CD8-positive, alpha-beta memory T cell (primary cell): ENCODE measurements at places on chromosomes 5 and 9.

DNA sequence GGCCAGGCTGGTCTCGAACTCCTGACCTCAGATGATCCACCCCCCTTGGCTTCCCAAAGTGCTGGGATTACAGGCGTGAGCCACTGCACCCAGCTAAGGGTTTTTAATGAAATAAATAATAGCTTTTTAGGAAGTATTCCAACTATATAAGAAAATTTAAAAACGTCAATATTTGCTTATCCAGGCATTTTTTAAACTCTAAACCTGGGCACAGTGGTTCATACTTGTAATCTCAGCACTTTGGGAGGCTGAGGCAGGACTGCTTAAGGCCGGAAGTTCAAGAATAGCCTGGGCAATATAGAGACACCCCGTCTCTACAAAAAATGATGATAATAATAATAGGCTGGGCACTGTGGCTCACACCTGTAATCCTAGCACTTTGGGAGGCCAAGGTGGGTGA lies 14.2 kb downstream of the SKP1 start:
- no peak for DNase-seq

DNA sequence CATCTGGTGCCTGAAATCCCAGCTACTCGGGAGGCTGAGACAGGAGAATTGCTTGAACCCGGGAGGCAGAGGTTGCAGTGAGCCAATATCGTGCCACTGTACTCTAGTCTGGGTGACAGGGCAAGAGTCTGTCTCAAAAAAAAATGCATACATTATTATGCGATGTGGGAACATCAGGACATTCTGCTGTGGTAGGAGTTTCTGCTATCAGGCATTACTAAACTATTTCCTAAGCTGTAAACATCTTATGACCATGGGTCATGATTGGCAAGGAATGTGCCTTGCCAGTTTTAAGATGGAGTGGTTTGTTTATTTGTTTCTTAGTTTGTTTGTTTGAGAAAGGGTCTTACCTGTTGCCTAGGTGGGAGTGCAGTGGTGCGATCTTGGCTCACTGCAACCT lies 45.1 kb upstream of the FAM120A start:
- no peak for DNase-seq

DNA sequence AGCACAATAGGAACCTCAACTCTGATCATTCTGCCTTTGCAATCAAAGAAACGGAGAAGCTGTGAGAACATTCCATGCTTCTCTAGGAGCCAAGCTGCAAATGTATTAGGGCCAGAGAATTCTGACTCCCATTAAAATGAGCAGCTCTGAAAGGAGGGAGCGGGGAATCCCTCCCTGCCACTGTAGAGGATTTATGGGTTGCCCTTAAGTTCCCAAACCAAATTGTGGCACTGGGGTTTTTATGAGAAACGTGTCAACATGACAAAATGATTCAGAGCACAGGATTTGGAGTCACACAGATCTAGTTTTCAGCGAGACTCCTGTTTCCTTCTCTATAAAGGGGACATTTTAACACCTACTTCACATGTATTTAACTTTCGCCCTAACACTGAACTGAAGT lies 1.8 kb downstream of the IL6ST start:
- DNase-seq, result no peak

DNA sequence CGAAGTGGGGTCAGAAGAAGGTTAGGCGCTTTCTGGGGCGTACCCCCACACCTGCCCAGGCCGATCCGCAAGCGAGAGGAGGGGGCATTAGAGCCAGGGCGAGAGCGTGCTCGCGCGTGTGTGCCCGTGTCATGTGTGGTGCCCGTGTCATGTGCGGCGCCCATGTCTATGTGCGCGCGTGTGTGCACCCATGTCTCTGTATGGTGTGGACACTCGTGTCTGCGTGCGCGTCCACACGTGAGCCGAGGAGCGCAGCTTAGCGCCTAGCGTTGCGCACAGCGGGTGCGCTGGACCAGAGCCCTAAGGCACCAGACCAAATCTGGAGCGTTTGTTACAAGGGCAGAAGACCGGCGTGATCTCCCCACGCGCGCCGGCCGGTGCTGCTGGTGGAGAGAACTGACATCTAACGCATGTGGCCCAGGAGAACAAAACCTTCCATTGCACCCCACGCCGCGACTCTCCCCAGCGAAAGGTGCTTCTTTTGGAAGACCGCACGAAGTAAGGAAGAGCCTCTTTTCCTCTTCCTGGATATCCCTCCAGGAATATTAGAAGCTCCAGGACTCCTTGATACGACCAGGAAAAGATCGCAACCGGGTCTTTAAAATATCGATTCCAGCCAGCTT lies 644 bp downstream of the NIM1K start:
- DNase-seq, result peak; percentile 5

DNA sequence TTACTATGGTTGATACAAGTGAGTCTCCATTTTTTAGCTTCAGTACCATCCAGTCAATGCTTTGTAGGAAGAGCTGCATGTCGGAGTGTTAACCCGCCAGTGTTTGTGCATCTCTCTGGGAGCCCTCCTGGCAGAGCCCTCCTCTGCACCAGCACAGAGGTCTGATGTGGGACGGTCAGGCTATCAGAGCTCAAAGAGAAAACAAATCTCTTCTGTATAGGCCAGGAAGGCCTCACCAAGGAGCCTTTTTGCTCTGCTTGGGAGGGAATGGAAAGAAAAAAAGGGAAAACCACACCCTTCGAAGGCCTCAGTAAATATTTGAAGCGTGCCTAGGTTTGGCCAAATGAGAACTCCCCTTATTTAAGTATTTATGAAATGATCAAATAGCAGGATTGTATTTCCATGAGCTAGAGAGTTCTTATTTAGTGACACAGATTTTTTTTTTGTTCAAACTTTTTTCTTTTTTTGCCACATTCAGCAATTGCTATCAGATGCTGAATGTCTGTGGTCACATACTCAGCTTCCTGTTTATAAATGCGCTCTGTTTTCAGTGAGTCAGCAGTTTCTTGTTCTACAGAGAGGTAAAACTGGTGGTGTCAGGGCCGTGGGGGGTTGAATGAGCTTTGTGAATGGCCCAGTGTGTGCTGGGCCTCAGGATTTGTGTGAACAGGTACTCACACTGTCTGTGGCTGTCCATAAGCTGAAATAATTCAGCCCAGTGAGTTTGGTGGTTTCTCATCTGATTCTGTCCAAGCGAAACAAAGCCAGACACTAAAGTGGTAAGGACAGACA lies 226.6 kb downstream of the SNX18 start:
- peak; percentile 22 for DNase-seq

- DNase-seq, result no peak
These were observed 28.4 kb downstream of the NR2F1 start for GRCh38 chr5:93611273-93611975.

GRCh38 chr5:66342341-66342880 lies 198.3 kb downstream of the SREK1 start:
- DNase-seq, result no peak

DNA sequence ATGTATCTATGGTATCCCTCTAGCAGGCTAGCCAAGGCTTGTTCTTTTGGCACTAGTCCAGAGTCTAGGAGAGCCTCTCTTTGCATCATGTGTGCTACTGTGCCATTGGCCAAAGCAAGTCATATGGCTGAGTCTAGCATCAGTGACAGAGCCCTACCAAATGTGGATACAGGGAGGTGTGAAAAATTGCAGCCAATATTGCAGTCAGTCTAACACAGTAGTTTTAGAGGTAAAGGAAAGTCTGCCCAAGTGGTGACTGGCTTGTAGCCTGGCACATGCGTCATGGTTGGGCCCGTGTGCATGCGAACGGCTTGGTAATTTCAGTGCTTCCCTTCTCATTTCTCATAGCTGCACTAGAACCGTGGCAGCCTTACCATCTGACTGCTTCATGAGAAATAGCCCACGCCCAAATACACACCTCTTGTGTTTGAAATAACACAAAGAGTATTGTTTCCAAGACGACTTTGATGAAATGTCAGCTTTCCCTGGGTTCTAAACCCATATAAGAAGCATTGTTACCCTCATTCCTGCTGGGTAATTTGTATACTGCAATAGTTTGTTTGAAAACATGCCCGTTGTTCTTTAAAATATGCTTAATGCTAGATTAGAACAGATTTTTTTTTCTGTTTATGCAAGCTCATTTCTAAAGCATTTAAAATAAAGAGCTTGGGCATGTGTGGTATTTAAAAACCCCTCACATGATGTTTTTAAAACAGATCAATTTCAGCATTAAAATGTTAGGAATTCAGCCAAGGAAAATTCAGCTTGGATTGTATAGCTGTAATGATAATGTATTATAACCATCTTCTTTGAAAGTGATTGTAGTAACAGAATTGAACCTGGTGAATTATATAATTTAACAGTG lies 113.2 kb downstream of the TLE4 start:
- no peak for DNase-seq

GRCh38 chr5:111950660-111951059 lies 193.7 kb upstream of the NREP start:
- no peak for DNase-seq

GRCh38 chr9:27414220-27414761 lies 109.8 kb upstream of the IFNK start:
- DNase-seq, result no peak

DNA sequence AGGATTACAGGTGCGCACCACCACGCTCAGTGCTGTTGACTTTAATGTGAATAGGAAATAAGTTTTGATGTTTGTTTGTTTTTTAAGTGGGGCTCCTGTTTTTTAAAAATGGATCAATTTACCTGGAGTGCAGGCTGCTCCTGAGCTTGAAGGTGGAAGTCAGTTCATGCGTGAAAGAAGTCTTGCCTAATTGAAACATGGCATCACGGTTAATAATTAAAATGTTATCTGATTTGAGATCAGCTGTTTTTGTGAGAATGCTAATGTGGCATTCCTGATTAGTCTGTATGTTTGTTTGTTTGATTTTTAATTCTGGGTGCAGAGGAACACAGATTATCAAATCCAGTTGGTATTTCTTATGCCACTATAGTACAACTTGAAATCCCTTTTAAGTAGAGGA lies 6.5 kb downstream of the SFXN1 start:
- no peak for DNase-seq

GRCh38 chr9:89675058-89675742 lies 70.4 kb downstream of the GADD45G start:
- no peak for DNase-seq

GRCh38 chr5:19886123-19886917 lies 101.7 kb downstream of the CDH18 start:
- DNase-seq, result no peak

DNA sequence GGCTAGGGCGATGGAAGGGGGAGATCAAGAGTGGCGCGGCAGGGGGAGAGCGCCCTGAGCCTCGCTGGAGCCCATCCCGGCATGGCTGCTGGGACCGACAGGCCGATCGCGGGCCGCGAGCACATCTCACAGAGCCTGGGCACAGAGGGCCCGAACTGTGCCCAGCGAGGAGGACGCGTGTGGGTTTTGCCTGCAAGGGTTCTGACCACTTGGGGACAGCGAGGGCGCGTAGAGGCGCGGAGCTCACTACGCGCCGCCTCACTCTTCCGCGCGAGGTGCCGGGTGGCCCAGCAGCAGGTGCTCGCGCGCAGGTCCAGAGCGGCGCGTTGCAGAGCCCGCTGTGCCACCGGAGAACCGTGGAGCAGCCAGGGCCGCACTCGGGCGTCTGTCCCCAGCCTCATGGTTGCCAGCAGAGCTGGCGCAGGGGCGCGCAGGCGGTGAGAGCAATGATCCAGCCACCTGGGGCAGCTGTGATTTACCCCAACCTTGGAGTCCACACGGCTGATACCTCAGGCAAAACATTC lies 16.3 kb upstream of the PITX1 start:
- DNase-seq, result no peak

GRCh38 chr5:61618577-61618976 lies 286.5 kb downstream of the ZSWIM6 start:
- no peak for DNase-seq

DNA sequence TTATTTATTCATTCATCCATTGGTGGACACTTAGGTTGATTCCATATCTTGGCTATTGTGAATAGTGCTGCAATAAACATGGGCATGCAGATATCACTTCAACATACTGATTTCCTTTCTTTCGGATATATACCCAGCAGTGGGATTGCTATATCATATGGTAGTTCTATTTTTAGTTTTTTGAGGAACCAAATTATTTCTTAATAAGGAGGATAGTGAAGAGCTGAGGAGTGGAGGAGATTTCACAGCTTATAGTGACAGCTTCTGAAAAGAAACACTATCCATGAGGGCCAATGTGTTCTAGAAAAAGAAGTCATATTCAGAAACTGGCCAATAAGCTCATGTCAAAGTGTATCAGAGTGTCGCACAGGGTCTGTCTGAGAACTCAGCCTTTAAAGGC lies 183.3 kb downstream of the SEC61B start:
- DNase-seq, result no peak

GRCh38 chr5:141001844-141002604 lies 35.7 kb downstream of the PCDHAC2 start:
- no peak for DNase-seq

DNA sequence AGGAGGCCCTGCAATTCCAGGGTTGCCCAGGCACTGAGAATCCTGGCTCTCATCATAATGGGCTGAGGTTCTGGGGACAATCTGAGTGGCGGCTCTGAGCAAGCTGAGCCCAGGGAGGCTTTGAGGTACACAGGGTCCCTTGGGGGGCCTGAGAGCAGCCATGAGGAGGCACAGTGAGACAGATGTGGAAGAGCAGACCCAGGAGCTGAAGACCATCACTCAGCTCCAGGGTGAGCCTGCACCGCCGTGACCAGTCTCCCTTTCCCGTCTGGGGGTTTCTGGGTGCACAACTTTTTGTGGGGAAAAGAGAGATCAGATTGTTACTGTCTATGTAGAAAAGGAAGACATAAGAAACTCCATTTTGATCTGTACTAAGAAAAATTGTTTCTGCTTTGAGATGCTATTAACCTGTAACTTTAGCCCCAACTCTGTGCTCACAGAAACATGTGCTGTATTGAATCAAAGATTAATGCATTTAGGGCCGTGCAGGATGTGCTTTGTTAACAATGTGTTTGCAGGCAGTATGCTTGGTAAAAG lies at the start of gene CCDC183:
Gene CCDC183, plus strand, starts transcription at position 101 of the 537 bp plus-strand sequence. Its CDS starts 60 bp downstream, at position 161.
- DNase-seq, result no peak

DNA sequence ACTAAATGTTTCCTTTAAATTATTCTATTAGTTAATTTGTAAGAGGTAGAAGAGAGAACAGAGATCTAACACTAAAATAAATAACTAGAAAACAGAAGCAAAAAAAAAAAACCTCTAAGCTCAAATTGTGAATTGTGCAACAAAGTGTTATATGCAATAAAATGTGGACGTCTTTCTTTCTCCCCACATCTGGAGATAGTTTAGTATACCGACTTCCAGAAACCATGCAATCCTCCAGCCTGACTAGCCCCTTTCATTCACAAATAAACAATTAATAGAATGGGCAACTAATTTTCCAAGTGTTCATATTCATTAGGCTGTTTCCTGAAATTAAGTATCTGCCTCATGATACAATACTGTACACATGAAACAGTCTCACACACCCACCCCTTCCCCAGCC lies 258.5 kb downstream of the BNC2 start:
- DNase-seq, result no peak
